Inflammatory macrophage treated with lipopolysaccharide for 1 hour (primary cell): ENCODE measurements at places on chromosomes 2 and 18.

DNA sequence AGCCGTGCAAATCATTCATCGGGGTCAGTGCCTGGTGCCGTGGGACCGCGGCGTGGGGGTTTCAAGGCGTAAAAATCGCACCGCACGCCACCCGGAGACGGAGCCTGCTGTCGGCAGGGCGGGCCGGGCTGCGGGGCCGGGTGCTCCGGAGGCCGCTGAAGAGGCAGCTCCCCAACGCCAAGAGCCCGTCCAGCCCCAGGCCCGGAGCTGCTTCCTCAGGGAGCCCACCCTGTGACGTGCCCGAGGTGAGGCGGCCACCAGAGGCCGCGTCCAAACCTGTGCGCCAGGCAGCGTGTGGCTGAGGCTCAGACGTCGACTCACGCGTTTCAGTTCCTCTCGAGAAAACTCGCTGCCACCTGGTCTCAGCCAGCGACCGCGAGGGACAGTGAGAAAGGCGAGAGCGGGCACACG, 98.1 kb downstream of the NFATC1 start:
- DNase-seq, result no peak

DNA sequence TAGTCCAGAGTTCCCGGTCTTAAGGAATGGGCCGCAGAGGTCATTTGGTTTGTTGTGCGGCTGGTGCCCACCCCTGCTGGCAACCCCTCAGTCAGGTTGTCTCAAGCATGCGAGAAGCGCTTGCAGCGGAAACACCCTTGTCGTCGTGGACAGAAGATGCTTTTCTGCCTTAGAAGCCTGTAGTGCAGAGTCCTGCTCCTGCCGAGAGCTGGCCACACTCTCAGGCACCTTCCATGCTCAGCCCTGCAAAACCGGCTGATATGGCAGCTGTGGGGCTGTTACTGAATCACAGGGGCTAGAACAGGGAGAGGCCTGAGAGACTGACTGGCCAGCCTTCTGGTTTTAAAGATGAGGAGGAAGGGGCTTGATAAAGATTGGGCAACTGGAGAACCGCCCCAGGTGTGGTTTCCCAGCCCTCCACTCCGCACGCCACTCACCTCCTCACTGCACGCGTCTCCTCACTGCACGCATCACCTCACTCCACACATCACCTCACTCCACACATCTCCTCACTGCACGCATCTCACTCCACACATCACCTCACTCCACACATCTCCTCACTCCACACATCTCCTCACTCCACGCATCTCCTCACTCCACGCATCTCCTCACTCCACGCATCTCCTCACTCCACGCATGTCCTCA, 103.6 kb downstream of the USP40 start:
- no peak for DNase-seq

GRCh38 chr2:233867993-233868532, at the start of gene MSL3B:
Gene MSL3B (minus strand): TSS chr2:233868386.
- peak; percentile 25 for DNase-seq

DNA sequence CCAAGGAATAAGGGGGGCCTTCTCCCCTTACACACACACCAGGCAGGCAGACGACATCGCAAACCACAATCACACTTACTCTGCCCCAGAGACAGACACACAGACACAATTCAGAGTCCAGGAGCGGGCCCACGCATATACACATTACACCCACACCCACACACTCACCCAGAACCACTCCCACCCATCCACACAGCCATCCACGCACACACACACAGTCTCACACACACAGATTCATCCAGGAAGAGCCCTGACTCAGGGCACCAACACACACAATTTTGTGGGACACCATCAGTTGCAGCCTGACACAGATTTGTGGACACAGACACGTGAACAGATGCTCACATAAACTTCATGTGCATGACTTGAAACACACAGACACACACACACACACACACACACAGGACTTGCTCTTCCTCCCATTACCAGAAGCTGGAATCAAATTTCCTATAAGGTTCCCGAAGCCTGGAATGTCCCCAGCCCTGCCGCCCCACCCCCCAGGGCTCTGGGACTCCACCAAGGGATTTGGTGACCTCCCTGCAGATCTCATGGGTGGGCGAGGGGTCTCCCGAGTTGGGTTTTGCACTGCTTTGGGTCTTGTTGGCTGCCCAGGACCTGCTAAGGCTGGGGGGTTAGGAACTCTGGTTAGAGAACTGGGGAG, 23.5 kb downstream of the TNS1 start:
- DNase-seq, result no peak

- DNase-seq, result no peak
Observed at GRCh38 chr18:497688-498087, 2.8 kb downstream of the COLEC12 start.

DNA sequence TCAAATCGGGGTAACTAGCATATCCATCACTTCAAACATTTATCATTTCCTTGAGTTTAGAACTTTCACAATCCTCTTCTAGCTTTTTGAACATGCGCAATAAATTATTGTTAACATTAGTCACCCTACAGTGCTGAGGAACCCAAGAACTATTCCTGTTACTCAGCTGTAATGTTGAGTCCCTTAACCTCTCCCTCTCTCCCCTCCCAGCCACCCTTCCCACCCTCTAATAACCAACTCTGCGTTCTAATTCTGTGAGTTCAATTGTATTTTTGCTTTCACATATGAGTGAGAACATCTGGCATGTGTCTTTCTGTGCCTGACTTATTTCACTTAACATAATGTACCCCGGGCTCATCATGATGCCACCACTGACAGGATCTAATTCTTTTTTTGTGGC, 78.6 kb upstream of the RANBP2 start:
- peak; percentile 67 for DNase-seq

- peak; percentile 65 for DNase-seq
Observed at GRCh38 chr2:136116813-136117390, 1.0 kb downstream of the CXCR4 start.

DNA sequence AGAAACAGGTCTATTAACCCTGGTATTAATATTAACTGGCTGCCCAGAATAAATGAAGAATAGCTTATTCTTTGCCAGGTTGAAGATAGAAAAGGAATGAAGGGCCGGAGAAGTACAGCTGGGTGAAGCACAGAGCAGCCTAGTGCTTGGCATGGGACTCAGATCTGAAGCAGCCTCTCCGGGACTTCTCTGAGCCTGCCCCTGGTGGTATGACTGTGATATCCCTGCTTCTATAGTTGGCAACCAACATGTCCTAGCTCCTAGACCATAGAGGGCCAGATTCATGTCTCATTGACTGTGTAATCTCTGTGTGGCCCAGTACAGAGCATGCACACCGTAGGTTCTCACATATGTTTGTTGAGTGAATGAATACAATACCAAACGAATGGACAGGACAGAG, 107.8 kb downstream of the MSH2 start:
- DNase-seq, result no peak

- no peak for DNase-seq
Observed at GRCh38 chr2:83282043-83282795, 1176.9 kb downstream of the SUCLG1 start.

GRCh38 chr2:42809131-42809818, 16.9 kb upstream of the HAAO start:
- no peak for DNase-seq

DNA sequence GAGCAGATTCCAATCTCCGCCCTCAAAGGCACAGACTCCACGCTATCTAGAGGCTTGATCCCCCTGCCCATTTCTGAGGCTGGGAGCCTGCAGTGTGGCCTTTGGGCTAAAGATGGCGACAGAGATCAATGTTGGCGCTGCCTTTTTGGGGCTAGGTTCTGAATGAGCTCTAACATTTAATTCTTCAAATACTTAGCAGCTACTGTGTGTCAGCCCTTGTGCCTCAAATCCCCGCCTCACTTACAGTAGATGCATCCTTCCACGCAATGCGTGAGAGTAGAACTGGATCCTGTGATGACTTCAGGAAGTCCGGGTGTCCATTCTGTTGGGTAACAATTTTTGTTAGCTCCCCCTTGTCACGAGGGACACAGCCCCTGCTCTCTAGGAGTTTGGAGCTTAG, 12.4 kb downstream of the IL1F10 start:
- peak; percentile 82 for DNase-seq

GRCh38 chr2:198852248-198852647, 605.5 kb downstream of the SATB2 start:
- no peak for DNase-seq

- DNase-seq, result no peak
Observed at GRCh38 chr2:40344364-40344763, 107.5 kb downstream of the SLC8A1 start.

DNA sequence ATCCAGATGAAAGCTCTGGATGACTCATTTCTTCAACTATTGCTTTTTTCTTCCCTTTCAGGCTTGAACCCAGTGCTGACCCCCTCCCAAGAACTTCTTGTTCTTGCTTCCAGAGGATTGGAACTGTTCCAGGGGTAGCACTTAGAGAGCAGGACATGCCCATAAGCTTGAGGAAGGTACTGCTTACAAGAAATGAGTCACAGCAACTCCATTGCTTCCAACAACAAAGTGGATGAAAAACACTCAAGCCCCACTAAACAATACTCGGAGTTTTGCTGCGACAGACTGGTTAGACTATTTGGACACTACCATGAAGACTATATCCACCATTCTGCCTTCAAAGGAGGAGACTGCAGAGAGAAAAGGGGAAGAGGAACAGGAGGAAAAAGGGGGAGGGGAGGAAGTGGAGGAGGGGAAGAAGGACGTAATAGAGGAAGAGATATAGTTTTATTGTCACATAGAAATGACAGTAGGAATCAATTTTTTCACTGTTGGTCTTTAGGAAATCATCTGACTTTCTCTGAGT, 1.6 kb upstream of the EPC2 start:
- DNase-seq, result peak; percentile 65

- peak; percentile 27 for DNase-seq
Observed at GRCh38 chr2:12050396-12050795, 304.0 kb downstream of the LPIN1 start.

GRCh38 chr18:52069201-52069600, 270.8 kb upstream of the DCC start:
- DNase-seq, result no peak

GRCh38 chr2:216294305-216294704, 78.0 kb downstream of the MARCHF4 start:
- DNase-seq, result no peak

DNA sequence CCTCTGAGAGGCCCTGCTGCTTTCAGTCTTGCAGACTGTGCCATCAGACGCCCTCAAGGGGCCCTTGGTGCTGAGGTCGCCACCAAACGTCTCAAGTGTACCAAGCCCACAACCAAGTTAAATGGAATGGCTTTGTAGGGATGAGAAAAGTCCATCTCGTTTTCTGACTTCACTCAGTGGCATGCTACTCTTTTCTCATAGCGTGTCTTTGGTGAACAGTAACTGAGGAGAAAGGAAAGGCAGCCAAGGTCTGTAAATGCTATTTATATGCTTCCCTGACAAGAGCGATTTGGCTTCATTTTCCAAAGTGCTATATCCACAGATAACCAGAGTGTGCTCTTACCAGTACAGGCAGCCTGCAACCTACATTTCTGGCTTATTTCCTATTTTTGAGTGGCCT, 123.0 kb downstream of the MTX2 start:
- DNase-seq, result no peak

DNA sequence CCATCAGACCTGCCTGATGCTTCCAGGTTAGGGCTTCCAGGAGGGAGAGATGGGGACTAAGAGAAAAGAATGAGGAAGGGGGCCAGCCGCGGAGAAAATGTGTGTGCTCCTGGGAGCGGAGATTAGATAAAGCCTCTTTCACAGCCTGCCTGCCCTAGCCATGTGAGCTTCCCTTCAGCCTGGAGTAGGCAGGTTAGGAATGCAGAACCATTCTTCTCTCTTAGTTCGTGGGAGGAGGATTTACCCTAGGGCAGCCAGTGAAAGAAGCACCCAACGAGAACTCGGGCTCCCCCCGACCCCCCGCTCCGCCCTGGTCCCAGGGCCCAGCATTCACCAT, 36.1 kb downstream of the POMC start:
- DNase-seq, result peak; percentile 39

GRCh38 chr2:208542465-208543041, 136.0 kb downstream of the PTH2R start:
- DNase-seq, result no peak

- no peak for DNase-seq
Observed at GRCh38 chr2:236579048-236579745, 9.6 kb downstream of the ACKR3 start.

GRCh38 chr2:20049637-20050036, 1.8 kb downstream of the LAPTM4A start:
- DNase-seq, result peak; percentile 63

DNA sequence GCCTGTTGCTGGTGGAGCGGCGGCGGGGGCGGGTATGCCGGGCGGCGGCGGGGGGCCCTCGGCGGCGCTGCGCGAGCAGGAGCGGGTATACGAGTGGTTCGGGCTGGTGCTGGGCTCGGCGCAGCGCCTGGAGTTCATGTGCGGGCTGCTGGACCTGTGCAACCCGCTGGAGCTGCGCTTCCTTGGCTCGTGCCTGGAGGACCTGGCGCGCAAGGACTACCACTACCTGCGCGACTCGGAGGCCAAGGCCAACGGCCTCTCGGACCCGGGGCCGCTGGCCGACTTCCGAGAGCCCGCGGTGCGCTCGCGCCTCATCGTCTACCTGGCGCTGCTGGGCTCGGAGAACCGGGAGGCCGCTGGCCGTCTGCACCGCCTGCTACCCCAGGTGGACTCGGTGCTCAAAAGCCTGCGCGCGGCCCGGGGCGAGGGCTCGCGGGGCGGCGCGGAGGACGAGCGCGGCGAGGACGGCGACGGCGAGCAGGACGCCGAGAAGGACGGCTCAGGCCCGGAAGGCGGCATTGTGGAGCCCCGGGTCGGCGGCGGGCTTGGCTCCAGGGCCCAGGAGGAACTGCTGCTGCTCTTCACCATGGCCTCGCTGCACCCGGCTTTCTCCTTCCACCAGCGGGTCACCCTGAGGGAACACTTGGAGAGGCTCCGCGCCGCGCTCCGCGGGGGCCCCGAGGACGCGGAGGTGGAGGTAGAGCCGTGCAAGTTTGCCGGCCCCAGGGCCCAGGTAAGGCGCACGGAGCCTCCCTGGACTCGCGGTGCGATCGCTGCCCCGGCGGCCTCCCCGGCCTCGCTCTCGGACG, 1.0 kb downstream of the ZCCHC2 start:
- peak; percentile 20 for DNase-seq

DNA sequence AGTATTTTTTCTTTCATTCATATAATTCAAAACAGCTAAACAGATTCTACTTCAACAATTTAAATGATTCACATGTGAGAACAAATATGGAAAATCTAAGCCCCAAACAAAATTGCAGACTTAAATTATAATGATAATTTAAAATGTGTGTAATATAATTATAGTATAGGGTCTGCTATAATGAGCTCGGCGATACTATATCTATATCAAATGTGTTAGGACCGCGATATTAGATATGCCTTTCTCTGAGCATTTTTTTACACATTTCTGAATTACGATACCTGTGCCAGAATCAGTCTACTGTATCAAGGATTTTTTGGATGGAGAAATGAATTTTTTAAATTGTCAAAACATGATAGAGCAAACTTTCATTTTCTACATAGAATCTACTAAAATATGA, 808.8 kb upstream of the POU3F3 start:
- no peak for DNase-seq

- no peak for DNase-seq
Observed at GRCh38 chr2:3730646-3731045, 27.3 kb downstream of the DCDC2C start.

DNA sequence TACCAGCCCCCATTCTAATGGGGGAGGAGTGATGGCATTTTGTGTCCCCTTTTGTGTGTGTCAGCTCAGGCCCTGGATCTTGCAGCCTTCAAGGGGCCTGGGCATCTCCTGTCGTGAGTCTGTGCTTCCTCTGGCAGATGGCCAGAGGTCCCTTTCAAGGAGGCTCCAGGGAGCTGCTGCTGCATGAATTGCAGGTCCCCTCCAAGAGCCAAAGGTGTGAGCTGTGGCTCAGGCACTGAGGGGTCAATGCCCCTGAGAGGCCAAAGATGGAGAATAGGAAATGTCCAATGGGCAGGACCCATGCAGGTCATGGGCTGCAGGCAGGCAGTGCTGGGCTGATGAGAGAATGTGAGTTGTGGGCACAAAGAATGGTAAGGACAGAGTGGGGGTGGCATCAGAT, 10.4 kb downstream of the MAB21L4 start:
- DNase-seq, result no peak
